ENCODE measurements at places on chromosomes 2 and 18.

DNA sequence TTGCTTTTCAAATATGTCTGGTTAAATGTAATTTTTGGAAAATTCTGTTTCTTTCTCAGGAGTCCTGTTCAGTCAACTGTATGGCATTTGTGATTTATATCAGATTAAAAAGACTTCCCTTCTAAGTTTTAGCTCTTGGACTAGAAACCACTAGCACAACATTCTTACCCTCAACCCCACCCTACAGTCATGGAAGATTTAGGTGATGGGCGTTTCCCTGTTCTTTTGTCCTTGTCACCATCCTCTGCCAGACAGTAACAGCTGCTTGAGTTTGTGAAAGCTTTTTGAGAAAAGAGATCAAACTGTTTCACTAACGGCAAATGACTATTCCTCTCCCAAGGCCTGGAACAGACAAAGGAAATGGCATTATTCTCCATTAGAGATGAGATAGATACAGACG, 31.8 kb downstream of the SERPINB5 start:
- no peak for DNase-seq

GRCh38 chr18:44967599-44967998, 286.9 kb downstream of the SETBP1 start:
- DNase-seq: no peak

- no peak for DNase-seq
Observed at GRCh38 chr2:120880381-120880780, 144.7 kb downstream of the GLI2 start.

GRCh38 chr2:237479747-237480146, 7.3 kb upstream of the MLPH start:
- no peak for DNase-seq

GRCh38 chr2:24816884-24817283, 23.7 kb downstream of the CENPO start:
- DNase-seq: no peak

GRCh38 chr2:201116959-201117734, 1.2 kb downstream of the CFLAR start:
- peak; percentile 69 for DNase-seq

DNA sequence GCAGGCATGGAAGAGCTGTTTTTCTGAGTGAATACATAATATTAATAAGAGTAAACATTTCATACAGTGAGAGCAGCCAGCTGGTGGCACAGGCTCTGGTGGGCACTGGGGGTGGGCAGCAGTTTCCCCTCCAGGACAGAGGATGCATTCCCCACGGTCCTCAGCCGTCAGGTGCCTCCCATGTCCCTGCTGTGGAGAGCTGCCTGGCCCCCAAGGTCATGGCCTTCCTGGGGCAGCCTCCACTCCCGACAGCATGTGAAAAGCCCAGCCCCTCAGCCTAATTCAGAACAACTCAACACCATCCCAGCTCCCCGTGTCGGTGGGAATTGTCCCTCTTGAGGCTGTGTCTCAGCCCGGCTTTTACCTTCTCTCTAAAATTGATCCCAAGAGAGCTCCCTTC, 147.4 kb downstream of the GALR1 start:
- no peak for DNase-seq

GRCh38 chr18:9787036-9787435, 78.9 kb downstream of the RAB31 start:
- no peak for DNase-seq

DNA sequence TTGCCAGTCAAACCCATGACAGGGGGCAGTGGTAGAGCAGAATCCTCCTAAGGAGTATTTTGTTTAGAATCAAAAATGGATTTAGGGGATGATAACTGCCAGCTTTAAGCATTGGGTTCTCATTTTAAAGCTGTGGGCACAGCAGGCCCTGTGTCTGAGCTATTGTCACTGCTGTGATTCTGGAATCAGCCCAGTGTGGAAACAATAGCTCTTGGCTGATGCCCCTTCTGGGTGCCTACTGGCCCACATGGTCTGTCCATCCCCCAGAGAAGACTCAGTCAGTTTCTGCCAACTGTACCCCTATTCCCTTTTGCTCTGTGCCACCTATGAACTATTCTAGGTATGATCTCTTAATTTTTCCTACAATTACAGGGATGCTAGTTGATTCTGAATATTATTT, 91.7 kb upstream of the LRRTM1 start:
- DNase-seq: no peak

DNA sequence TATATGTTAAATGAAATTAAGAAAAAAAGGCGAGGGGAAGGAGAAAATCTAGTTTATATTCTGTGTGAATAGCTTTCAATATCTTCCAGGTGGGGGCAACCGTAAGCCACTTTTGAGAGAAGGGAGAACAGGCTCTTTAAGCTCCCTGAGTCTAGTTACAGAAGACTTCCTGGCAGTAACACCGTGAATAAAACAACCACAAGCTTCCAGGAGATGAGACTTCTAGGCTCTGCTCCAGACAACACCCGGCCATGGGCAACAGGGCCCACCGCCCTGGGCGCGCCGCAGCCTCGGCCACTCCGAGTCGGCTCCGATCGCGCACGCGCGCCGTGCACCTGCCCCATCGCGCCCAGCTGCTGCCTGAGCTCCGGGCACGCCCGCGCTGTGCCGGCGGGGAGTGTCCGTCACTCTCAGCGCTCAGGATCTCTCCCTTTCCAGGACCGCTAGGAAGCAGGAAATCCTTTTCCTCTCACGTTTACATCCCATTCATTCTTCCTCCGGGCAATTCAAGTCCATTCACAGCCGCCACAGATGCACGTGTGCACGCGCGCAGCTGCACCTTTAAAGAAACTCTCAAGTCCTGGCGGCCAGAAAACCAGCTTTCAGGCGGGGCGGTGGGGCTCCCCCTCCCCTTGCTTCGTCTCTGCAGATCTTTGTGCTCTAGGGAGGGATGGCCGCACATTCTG, 19.4 kb upstream of the PAX3 start:
- peak; percentile 58 for DNase-seq

Measured in muscle of back (tissue), 13 donors.